ENCODE measurements at places on chromosomes 5 and 9.

GRCh38 chr9:131010482-131011273, 1.7 kb downstream of the LAMC3 start:
- no peak for DNase-seq

DNA sequence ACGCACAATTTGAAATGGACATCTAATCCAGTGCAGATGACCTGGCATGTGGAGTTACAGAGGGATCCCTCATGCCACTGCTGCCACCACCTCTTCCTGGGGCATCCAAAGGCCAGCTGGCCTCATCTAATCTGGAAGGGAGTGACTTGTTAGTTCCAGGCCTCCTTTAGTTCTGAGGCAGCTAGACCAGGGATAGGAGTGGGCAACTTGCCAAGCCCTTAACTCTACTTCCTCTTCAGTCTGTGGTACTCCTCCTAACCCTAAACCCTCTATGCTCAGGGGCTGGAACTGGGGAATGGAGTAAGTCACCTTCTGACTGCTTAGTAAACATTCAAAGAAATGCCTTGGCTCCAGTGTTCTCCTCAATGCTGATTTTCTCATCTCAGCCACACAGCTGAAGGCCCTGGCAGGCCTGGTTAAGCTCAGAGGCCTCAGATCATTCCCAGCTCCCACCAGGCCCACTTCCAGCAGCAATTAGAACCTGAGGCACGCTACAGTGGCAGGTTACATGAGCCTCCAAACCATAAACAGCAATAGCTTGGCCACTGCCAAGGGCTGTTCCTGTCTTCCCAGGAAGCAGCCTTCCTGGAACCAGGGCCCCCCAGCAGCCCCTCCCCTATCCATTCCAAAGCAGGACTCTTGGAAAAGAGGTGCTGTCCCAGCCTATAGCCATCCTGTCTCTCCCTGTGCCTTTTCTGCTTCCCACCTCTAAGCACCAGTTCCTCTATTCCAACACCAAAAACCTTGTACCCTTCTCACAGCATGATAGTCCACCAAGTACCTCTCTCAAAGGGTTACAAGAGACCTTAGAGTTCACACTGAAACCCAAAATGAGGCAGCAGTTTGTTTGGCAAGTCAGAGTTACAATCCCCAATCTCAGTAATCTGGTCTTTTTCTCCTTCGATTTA, 2.0 kb downstream of the EIF4EBP3 start:
- no peak for DNase-seq

GRCh38 chr9:75063556-75064305, 24.2 kb downstream of the NMRK1 start:
- DNase-seq, result no peak

- DNase-seq, result no peak
These were observed 60.6 kb upstream of the ABCA1 start for GRCh38 chr9:104988539-104988938.

DNA sequence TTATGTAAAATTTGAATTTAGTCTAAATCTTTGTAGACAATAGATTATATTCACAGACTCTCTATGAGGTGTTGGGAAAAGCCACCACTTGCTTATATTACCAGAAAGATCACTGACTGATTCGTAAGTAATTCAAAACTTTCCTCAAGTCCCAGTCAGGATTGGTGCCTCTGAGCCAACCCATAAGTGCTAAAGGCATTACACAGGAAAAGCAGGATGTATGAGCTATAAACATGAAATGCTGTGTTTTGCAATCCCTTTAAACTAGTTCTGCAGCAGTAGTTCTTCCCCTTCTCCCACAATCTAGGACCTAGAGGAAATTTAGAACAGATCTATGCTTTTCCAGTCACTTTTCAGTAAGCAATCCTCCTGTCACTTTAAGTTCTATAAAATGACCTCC, 48.0 kb downstream of the SHLD3 start:
- DNase-seq, result no peak

GRCh38 chr5:132475987-132476875, 14.3 kb downstream of the IRF1 start:
- DNase-seq, result no peak

DNA sequence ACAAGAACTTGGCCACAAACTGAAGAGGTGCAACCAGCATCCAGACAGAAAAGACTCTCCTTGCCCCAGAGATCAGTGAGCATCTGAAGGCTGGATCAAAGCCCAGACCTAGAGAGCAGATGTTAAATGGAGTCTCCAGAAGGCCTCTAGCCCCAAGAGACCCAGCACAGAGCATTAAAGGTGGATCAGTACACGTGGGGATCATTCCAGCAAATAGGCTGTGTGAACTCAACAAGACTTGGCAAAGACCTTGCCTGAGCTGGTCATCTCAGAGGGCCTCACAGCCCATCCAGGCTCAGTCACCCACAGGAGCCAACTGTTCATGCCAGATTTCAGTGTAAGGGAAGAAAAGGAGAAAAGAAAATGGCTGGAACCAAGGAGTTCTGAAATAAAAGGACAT, 214.0 kb downstream of the ENC1 start:
- no peak for DNase-seq

DNA sequence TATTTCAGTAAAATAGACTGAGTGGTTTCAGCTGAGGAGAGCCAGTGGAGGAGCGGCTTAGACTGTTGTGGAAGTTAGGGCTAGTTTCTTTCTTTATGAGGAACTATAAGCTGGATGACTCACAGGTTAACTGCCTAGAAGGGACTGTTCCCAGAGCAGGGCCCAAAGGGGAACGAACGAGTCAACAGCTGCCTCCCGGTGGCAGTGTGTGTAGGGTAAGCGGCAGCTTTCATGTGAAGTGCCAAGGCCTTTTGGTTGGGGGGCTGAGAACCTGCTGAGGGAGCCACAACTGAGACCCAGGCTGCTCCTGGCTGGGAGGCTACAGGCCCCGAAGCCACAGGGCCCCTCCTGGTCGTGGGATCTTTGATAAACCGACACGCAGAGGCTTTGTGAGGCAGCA, 7.0 kb downstream of the SQSTM1 start:
- DNase-seq, result no peak

GRCh38 chr9:98929895-98930341, 13.8 kb upstream of the COL15A1 start:
- no peak for DNase-seq

GRCh38 chr9:5269249-5269715, 35.2 kb downstream of the RLN2 start:
- DNase-seq, result no peak

DNA sequence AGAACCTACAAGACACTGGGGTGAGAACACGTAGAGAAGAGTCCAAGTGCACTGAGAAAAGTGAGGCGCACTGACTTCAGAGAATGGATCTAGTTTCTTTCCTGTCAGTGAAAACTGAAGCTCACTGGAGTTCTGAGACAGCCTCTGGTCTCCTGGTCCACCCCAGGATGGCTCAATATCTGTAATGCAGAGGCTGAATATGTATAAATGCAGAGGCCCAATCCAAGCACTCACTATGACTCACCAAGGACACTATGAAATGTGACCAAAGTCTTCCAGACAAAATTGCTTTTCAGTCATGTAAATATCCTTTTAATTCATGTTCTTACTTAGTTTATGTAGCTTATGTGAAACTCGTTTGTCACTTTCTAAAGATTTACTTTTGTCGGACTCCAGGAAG, 53.8 kb downstream of the NFIB start:
- DNase-seq, result no peak

- no peak for DNase-seq
These were observed 4.6 kb upstream of the SERINC5 start for GRCh38 chr5:80260461-80260860.

DNA sequence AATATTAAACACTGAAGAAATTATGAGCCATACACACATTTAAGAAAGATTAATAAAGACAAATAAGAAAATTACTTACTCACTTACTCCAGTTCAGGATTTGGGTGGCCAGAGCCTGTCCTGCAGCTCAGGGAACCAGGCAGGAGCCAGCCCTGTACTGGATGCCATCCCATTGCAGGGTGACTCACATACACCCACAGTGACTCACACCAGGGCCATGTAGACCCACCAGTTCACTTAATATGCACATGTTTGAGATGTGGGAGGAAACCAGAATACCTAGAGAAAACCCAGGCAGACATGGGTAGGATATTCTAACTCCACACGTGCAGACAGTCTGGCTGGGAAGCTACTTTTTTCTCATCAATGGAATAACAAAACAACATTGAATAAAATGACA, 49.6 kb upstream of the ADRB2 start:
- no peak for DNase-seq

- no peak for DNase-seq
These were observed 154.2 kb downstream of the KIF4B start for GRCh38 chr5:155167736-155168135.

DNA sequence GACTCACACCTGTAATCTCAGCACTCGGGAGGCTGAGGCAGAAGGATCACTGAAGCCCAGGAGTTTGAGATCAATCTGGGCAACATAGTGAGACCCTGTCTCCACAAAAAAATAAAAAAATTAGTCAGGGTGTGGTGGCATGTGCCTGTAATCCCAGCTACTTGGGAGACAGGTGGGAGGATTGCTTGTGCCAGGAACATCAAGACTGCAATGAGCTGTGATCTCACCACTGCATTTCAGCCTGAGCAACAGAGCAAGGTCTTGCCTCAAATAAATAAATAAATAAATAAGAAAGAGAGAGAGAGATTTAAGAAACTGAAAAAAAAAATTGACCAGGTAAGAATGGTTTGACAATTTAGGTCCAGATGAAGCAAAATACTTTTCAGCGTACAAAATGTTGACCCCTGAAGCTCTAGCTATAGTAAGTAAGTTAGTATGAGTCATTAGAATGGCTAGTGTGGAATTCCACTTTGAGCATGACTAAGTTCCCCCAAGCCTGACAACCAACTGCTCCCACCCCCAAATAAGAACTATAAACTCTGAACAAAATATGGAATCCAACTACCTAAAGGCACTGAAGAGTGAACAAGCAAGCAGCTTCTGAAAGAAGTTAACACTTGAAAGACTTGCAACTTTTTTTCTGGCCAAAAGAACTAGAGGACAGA, 217.8 kb upstream of the TLE4 start:
- DNase-seq, result no peak

DNA sequence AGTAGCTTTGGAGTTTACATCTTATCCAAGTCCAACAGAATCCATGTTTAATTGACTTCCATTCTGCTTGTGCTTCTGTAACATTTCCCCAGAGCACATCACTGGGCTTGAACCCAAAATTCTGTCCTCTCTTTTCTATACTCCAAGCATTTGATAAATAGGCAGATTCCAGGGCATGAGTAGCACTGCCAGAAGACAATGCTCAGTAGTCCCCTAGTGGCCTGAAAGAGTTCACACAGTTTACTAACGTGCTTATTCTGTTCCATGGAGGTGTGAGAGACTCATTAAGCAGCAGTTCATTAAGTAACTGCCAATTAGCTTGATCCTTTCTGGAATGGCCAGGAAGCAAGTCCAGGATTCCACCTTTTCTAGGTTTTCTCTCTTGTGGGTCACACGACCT, 9.4 kb upstream of the GABRA6 start:
- peak; percentile 1 for DNase-seq

GRCh38 chr5:53902296-53902907, 342.0 kb downstream of the NDUFS4 start:
- no peak for DNase-seq

- DNase-seq, result no peak
These were observed 773.0 kb downstream of the MTRR start for GRCh38 chr5:8641786-8642505.

- no peak for DNase-seq
These were observed 21.6 kb downstream of the HMGXB3 start for GRCh38 chr5:150022158-150022531.

GRCh38 chr9:127091526-127091925, 30.9 kb downstream of the ANGPTL2 start:
- DNase-seq, result no peak

DNA sequence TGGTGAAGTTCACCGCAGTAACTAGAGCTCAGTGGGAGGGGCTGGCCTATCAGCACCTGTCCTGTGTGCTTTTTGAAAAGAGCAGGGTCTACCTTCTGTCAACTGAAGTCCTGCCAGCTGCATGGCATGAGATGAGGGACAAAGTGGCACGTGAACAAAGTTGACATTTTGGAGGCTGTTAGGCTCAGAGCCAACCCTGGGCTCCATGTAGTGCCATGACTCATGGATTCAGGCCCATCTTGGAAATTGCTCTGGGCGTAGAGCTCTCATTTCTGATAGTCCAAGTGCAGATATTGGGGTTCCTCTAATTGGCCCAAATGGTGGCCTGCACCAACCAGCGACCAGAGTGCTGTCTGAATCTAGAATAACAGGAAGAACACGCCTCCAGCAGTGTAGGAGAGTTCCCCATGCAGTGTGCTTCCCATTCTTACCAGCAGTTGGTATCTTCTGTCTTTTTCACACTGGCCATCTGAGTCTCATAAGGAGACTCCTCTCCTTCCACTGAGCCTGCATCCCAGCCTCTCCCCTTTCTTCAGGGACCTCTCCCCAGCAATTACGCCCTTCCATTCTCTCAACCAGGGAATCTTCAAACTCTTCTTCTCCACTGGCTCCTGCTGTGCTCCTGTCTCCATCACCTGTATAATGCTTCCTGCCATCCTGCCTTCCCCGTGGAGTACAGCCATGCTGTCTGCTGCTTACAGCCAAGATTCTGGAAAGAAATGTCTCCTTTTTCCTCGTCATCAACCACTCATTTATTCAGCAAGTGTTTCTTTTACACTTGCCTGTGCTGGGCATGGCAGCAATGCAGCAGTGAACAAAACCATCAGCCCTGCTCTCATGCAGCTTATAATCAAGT, 30.4 kb downstream of the IRF1 start:
- DNase-seq, result no peak

- DNase-seq, result no peak
These were observed 420.6 kb upstream of the SLC30A5 start for GRCh38 chr5:68673106-68673822.

DNA sequence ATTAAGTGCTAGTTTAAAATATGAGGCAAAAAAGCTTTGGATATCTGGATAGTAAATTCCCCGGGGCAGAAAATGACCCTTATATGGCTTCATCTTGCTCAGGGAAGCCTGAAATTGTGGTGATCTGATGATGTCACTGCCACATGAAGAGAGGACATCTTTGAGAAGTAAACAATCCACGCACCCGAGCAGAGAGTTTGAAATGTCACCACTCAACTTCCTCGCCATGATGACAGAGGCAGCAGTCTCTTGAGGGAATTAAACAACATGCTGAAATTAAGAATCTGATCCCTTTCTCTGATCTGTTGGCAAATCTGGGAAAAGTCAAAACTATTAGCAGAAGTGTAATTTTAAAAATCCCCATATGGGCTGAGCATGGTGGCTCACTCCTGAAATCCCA, 110.0 kb downstream of the TLE1 start:
- no peak for DNase-seq

- DNase-seq, result no peak
These were observed 122.7 kb upstream of the APC start for GRCh38 chr5:112614986-112615385.

DNA sequence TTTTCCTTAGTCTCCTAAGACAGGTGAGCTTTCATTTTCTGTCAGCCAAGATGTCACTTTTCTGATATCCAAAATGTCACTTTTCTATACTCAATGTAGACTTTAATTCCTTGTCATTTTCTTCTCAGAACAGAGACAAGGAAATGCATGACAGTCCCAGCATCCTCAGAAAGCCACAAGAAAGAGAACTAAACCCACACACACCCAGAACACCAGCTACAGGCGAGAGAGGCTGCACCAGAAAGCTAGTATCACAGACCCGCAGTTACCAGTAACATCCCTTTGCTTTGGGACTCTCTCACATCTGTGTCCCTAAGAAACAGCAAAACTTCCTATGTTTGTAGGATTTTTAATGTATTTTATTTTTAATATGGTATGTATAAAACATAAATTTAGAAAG, 17.1 kb downstream of the TRMO start:
- no peak for DNase-seq
